Neural crest cell (in vitro differentiated cells): ENCODE measurements at places on chromosomes 1 and 21. TPM values are rescaled to one million over a fixed set of nuclear protein-coding genes. Genes with fewer than 3 reads are reported as not detected.

RNF187 gene
- total RNA-seq = 117 and 129 TPM in 2 replicates

CYP2J2 gene
- total RNA-seq = 1.3 and 1.6 TPM in 2 replicates

RGS13 gene
- total RNA-seq = not detected in 2 replicates

TNFRSF18 gene
- not detected in 2 replicates for total RNA-seq

MOB3C gene
- total RNA-seq = 3.2 and 4.1 TPM in 2 replicates

SEMA4A gene
- total RNA-seq = 1.3 and 2.1 TPM in 2 replicates

AHCYL1 gene
- 90.1 and 94.0 TPM in 2 replicates for total RNA-seq

NPPB gene
- not detected in 2 replicates for total RNA-seq

REN gene
- total RNA-seq = not detected in 2 replicates

NUP210L gene
- total RNA-seq = 0.05 TPM in 1 of 2 replicates, not detected in the other

AUNIP gene
- 13.6 and 15.2 TPM in 2 replicates for total RNA-seq

PRRX1 gene
- 4.1 and 4.6 TPM in 2 replicates for total RNA-seq

CFAP45 gene
- not detected in 2 replicates for total RNA-seq

RGS18 gene
- total RNA-seq = not detected in 2 replicates

RAD54L gene
- 54.2 and 55.8 TPM in 2 replicates for total RNA-seq

MMEL1 gene
- 0.51 and 0.84 TPM in 2 replicates for total RNA-seq

CHI3L2 gene
- not detected in 2 replicates for total RNA-seq

ALG14 gene
- 4.5 and 5.5 TPM in 2 replicates for total RNA-seq

FPGT gene
- total RNA-seq = 10.2 and 15.6 TPM in 2 replicates

TTC24 gene
- total RNA-seq = not detected in 2 replicates
